ENCODE measurements at places on chromosomes 6 and 20. TPM values are rescaled to one million over a fixed set of nuclear protein-coding genes. Genes with fewer than 3 reads are reported as not detected.

PRICKLE4 gene
- total RNA-seq: 0.12 TPM

GPR63 gene
- 0.29 TPM for total RNA-seq

C6orf163 gene
- 0.29 TPM for total RNA-seq

TCP11 gene
- total RNA-seq: not detected

FAM120B gene
- 12.7 TPM for total RNA-seq

SLC26A8 gene
- total RNA-seq: not detected

THBS2 gene
- total RNA-seq: 90.8 TPM

CD83 gene
- total RNA-seq: 14.9 TPM

Measured in RPMI7951 (cell line).